ENCODE measurements at places on chromosomes 3 and 15. TPM values are rescaled to one million over a fixed set of nuclear protein-coding genes. Genes with fewer than 3 reads are reported as not detected.
A peak's percentile ranks its signal among the peaks of the same experiment; 100 is the strongest.

GRCh38 chr3:129016356-129016719 lies 15.2 kb downstream of the EFCC1 start:
- DNase-seq: peak; percentile 92

GRCh38 chr3:52874160-52874701 lies 23.1 kb downstream of the STIMATE start:
- DNase-seq: no peak

Gene MUC20
- 15.6 TPM for total RNA-seq

GRCh38 chr3:38374221-38374620 lies 27.6 kb downstream of the XYLB start:
- DNase-seq: no peak

DNA sequence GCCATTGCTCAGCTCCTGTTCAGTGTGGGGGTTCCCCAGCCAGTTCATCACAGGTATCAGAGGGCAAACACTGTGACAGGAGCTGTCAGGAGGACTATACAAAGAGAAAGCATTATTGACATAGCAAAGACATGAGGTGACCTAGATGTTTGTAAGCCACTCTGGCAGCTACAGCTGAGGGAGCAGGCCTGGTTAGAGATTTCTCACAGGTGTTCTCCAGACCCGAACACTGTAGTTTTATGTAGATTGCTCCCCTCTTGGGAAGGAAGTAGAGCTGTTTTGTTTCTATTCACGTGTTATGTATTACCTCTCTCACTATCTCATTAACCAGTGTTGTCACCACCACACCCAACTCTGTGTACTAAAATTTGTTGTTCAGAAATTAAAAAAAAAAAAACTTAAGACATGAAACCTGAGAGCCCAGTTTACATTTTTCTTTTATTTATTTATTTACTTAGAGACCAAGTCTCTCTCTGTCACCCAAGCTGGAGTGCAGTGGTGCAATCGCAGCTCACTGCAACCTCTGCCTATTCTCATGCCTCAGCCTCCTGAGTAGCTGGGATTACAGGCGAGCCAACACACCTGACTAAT lies 123.7 kb downstream of the RBPMS2 start:
- DNase-seq: peak; percentile 70

Gene CPA3
- not detected for total RNA-seq

Gene IMPG2
- total RNA-seq: 0.44 TPM

DNA sequence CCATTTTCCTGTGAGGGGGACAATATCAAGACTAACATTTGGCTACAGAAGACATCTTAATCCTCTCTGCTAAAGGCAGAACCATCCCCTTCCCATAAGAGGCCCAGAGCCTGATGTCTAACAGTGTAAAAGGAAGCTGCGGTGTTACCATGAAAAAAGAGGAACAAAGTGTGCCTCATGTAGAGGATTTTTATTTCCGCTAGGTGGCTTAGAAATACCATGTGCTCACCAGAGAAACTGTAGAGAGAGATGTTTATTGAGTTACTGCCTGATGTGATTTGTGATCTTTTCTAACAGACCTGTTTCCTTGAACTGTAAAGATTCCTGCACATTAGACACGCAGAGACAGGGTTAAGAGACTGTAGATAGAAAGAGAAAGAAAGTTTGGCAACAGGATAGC lies 22.0 kb downstream of the OR5H15 start:
- peak; percentile 6 for DNase-seq

GRCh38 chr15:35720019-35720418 lies 174.1 kb upstream of the DPH6 start:
- no peak for DNase-seq

- DNase-seq: no peak
Observed at GRCh38 chr3:142273501-142273900, 48.1 kb upstream of the GK5 start.

Gene PLS1
- 0.74 TPM for total RNA-seq

DNA sequence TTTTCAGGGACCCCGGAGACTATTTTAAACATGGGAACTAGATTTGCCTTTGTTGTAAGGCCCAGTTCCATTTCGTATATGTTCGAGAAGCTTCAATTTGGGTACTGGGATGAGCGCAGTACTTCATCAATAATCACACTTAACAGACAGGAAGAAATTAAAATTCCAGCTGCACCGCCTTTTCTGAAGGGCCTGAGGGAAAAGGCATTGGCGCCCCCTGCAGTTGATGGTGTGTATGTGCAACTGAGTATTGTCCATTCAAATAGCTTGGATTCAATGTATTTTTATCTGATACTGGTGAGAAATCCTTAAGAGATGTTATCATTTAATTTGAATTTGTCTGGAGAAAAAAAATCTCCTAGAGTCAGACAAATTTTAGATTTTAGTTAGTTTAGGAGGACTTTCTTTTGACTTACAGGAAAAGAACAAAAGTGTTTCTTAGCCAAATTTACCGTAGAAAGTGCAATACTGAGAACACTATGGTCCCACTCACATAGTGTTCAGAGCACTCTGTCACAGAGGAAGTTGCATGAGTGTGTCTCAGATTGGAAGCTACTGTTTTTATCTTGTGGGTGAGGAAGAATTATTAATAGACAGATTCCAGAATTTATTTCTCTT lies 5.4 kb upstream of the ALDH1A2 start:
- DNase-seq: peak; percentile 10

Gene BBS4
- 34.9 TPM for total RNA-seq

DNA sequence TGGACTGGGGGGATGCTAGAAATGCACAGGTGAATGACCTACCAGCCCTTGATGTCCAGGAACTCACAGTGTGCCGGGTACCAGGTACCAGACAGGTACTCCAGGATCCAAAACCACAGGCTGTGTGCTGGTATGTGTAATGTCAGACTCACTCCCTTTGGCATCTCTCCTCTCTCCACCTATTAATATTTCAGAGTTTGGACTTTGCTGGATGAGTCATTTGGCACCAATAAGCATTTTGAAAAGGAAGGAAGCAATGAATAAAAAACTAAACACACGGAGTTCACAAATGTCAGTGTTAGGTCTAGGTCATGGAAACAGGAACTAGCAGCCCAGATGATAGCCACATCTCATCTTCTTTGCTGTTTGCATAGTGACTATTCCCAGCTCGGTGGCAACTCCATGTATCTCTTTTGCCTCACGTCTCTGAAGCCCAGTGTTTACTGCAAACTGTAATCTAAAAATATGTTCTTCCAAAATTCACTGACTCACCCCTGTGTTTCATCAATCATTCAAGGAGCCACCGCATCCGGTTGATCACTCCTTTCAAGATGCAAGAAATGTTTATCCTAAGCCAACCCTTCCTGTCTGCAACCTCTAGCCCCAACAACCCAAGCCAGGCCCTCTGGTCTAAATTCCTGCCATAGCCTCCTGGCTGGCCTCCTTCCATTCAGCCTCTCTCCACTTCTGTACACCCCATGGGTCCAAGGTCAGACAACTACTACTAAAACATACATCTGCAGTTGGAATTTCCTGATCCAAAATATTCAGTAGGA lies 8.4 kb downstream of the ITGB5 start:
- no peak for DNase-seq

DNA sequence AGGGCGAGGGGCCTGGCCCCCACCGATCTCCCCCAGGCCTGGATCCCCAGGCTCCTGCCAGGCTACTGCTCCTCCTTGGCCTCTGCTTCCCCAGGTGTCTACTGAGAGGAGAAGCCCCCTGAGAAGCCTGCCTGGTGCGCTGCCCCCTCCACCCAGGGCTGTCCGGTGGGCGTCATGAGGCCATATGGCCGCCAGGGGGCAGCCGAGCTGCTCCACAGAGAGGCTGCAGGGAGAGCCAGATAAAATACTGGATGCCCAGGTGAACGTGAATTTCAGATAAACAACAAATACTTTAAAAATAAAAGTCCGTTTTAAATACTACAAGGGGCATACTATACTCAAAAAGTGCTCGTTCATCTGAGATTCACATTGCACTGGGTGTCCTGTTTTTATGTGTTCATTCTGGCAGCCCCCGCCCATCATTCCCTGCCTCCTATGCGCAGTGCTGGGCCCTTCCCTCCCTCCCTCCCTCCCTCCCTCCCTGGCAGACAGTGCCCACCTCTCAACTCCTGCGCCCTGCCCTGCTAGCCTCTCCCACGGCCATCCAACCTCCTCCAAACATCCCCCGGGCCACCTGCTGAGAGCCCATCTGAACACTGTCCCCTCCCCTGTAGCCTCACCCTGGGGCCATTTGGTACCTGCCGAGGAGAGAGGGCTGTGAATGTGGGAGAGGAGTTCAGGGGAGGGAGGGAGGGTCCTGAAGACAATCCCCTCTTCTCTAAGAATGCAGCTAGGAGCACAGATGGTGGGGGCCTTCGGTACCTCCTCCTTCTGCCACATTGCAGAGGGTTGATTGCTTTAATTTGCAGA lies 29.6 kb downstream of the PSTPIP1 start:
- peak; percentile 74 for DNase-seq

GRCh38 chr3:32175607-32176197 lies 62.8 kb upstream of the CMTM8 start:
- DNase-seq: peak; percentile 64

Gene ADPRH
- 18.8 TPM for total RNA-seq

- DNase-seq: no peak
Observed at GRCh38 chr3:152321200-152321954, 52.6 kb downstream of the MBNL1 start.

Gene MED12L
- total RNA-seq: 0.58 TPM

Gene PPP1R14D
- not detected for total RNA-seq

Gene TNFAIP8L3
- not detected for total RNA-seq

Gene ZMAT3
- total RNA-seq: 19.5 TPM

Gene GOLGA6L4
- 3.9 TPM for total RNA-seq

DNA sequence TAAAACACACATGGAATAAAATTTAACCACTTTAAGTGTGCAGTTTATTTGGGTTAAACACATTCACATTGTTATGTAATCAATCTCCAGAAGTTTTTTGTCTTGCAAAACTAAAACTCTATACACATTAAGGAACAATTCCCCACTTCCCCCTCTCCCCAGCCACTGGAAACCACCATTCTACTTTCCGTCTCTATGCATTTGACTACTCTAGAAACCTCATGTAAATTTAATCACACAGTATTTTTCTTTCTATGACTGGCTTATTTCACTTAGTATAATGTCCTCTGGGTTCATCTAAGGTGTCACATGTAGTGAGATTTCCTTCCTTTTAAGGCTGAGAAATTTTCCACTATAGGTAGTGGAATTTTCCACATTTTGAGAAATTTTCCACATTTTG lies 568.7 kb upstream of the UBE2E2 start:
- no peak for DNase-seq

Gene ANKRD34C
- total RNA-seq: not detected

Gene ANKDD1A
- 2.6 TPM for total RNA-seq

GRCh38 chr3:87997966-87998365 lies 60.8 kb downstream of the CGGBP1 start:
- peak; percentile 24 for DNase-seq

GRCh38 chr3:159555205-159555604 lies 433.4 kb upstream of the IL12A start:
- no peak for DNase-seq

GRCh38 chr3:11297126-11297525 lies 24.9 kb downstream of the ATG7 start:
- no peak for DNase-seq

Gene SYNPR
- not detected for total RNA-seq

Gene ITIH1
- total RNA-seq: 0.53 TPM

GRCh38 chr15:82571722-82572222 lies 31.5 kb upstream of the RPS17 start:
- DNase-seq: no peak

DNA sequence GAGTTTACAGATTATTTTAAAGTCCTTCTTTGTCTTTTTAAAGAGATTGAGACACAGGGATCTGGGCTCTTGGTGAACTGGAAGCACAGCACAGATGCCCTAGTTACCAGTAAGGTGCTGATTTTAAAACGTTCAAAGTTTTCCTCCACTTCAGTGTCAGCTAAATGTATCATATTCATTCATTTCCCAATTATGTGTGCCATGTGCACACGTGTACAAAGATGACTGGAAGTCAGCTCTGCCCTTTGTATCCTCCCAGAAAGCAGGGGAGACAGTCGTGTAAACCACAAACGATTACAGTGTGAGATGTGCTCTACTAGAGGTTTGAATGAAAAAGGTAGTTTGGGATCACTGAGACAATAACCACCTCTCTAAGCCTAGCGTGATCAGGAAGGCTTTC lies 730 bp downstream of the ZKSCAN7 start:
- DNase-seq: no peak

- DNase-seq: no peak
Observed at GRCh38 chr15:28018291-28019044, 80.6 kb downstream of the OCA2 start.

DNA sequence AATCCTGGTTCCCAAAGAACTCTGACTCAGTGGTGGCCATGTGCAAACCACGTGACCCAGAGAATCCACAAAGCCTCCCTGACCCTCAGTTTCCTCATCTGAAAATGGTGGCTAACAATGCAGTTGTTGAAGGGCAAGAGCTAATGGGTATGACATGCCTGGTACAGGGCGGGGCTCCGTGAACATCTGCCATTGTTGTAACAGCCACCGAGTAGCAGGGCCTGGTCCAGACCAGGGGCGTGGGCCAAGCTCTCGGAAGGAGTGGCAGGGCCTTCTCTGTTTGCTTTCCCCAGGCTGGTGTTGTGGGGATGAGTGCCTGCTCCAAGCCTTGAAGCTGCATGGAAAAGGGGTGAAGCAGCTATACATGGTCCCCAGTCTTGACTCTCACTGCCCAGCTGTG lies 13.4 kb downstream of the MAPKAPK3 start:
- no peak for DNase-seq

GRCh38 chr3:194092881-194093301 lies 43.1 kb upstream of the HES1 start:
- DNase-seq: no peak

DNA sequence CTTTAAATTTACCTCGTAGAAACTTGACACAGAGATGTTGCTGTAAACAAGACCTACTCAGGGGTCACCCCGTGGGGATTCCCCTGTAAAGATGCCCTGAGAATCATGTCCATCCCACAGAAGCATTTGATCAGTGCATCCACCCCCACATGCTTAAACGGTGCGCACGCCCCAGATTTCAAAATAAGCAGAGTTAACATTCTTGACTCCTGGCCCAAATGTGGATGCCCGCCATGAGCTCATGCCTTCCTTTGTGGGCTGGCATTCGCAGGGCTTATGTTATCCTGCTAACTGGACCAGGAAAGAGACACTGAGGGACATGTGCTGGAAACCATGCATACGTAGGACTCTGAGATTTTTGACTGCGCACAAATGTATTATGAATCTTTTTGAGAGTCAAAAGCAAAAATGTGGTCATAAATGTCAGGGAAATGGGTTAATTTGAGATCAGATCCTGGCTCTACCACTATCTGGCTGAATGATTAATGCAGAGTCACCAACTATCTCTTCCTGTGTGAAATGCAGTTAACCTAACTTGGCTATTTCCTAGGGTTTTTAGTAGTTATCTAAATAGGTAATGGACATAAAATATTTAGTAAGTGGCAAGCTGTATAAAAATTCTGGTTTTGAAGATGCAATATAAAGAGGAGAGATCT lies 9.1 kb upstream of the TP63 start:
- DNase-seq: no peak

Gene PLSCR5
- not detected for total RNA-seq

Gene ARHGEF26
- total RNA-seq: not detected

Gene ACOX2
- total RNA-seq: not detected

GRCh38 chr3:37287776-37288175 lies 113.4 kb upstream of the LRRFIP2 start:
- no peak for DNase-seq

GRCh38 chr3:12948371-12948770 lies 107.0 kb upstream of the RPL32 start:
- DNase-seq: no peak

Measured in B cell (primary cell).